Posterior cingulate gyrus (tissue), 11 donors: ENCODE measurements at places on chromosomes 3 and 15.

- DNase-seq = no peak
Measured at GRCh38 chr3:194667363-194667762, 4.6 kb downstream of the LSG1 start.

DNA sequence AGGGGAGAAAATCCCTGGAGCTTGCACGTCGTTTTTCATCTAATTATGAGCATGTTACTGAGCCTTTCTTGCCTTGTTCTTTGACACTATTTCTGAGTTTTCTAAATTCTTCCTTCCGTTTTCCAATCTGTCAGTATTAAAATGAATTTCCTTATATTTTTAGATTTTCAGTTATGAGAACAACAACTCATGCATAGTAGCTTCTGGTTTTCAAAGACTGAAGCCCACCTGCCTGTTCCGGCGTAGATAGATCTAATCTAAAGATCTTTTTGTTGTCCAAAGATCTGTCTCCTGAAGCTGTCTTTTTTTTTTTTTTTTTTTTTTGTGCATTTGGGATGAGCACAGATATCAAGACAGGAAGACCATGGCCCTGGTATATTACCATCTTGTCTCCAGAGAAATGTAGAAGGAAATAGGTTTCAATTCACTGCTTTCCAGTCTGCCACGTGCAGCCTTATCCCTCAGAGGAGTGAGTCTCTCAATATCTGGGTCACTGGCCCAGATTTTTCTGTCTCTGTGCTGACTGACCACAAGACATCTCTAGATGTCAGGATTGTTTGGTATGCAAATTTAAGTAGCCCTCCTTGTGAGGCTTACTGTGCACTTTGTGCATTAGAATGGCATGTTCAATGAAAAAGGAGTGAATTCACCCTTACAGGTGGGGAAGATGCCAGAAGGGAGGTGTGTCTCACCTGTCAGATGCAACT, 222.3 kb upstream of the TMC3 start:
- no peak for DNase-seq

DNA sequence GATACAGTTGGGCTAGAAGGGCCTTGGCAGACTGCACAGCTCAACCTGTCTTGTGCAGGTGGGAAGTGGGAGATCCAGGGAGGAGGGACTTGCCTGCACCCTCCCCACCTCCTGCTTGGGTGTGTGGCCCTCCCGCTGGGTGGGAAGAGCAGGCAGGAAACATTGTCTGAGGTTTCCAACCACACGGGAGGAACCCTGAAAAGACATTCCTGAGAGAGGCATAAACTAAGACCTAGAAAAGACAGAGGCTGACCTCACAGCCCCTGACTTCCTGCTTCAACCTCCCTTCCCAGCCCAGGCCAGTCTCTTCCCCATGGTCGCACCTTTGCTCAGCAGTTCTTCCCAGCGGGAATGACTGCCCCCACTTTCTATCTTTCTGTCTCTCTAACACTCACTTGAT, 46.3 kb upstream of the INSYN1 start:
- no peak for DNase-seq

- no peak for DNase-seq
Measured at GRCh38 chr15:63054281-63054683, 11.7 kb downstream of the TPM1 start.

DNA sequence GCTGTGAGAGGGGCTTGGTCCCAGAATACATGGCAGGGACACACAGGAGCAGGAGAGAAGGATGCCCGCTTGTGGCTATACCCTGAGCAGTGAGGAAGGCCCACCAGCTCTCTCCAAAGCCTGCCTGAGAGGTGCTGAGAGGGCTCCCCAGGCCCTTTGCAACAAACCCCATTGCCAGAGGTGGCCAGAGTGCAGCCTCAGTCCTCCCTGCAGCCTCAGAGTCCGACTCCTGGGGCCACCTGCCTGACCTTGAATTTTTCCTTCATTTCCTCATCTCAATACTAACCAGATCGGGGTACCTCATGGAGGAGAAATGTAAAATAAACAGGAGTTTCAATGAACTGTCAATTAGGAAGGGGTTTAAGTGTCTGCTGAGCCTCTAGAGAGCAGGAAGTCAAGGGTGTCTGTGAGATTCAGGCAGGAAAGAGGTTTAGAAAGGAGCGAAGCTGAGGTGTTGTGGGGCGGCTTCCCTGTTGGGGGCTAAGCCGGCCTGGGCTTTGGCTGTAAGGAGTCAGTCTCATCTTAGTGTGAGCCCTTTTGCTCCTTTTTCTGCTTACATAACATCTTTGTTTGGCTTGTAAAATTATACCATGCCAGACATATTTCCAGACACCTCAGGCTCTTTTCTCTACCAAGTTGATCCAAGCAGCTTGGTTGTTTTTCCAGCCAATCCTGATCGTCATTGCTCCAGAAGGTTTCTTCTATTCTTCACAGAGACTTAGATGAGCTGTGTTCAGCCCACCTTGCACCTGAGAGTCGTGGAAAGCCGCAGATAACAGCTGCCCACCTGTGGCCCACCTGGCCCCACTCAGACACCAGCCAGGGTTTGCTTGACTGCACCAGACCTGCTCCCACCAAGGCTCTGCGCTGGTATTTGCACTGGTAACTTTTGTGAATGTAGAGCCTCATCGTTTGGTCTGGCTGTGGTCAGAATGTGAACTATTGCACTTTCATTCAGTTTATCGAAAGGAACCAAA, 36.7 kb downstream of the CMTM7 start:
- no peak for DNase-seq

- no peak for DNase-seq
Measured at GRCh38 chr3:134663721-134664456, 13.1 kb upstream of the KY start.

DNA sequence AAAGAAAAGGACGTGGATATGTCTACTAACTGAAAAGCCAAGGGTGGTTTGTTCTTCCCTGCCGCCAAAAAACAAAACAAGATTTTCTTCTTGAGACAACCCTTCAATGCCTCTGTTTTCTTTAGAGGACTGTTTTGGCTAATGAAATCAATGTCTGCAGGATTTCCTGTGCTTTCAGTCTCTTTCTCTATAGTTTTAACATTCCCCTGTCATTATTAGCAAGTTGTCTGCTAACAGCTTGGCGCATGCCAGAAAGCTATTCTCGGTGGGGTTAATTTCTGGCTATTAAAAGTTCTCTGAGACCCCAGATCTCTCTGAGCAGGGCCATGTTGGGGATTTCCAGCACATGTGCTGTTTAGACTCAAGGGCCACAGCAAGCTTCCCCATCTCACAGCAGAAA, 56.7 kb downstream of the ITPR1 start:
- no peak for DNase-seq

DNA sequence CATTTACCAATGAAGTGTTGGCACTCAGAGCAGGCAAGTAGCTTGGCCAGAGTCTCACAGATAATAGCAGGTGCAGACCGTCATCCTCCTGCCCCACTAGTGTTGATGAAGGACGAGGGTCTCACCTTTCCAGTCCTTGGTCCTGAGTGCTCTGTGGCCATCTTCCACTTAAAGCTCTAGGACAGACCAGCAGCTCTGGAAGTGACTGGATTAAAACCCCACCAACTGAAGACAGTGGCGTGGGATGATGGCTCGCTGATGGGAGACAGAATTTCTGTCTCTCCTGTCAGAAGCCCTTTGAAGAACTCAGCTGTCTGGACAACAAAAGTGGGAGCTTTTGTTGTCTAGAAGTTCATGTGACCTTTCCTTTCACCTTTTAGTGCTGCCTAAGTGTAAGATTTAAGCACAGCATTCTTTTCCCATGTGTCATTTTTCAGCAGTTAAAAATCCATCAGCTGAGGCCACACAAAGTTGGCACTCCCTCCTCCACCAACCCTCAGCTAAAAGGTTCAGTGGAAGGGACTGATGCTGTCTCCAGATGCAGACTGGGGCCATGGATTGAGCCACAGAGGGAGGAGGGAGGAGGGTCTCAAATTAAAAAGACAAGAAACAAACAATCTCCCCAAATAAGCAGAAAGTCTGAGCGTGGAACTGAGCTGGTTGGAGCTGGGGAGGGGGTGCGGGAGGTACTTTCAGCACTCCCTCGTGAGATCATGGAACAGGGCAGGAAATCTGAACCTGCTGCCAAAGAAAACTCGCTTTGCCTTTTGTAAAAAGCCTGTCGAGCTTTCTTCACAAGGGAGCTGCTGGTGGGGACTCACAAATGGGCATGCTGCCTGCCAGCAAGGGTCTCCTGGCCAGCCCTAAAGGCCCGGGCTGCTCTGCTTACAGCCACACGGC, 148.5 kb upstream of the CTDSPL start:
- DNase-seq = no peak

- peak; percentile 77 for DNase-seq
Measured at GRCh38 chr3:177345049-177345972, 148.0 kb upstream of the TBL1XR1 start.

GRCh38 chr15:65303687-65304380, 643 bp upstream of the RNU5B-1 start:
- DNase-seq = peak; percentile 50
